Stimulated activated CD8-positive, alpha-beta memory T cell treated with anti-CD3 and anti-CD28 coated beads, Interleukin-12 subunit alpha, Interleukin-12 subunit beta, amount 100 ng/mL, for 4 hours (primary cell): ENCODE measurements at places on chromosomes 5 and 9.

- DNase-seq = no peak
Observed at GRCh38 chr5:52784737-52785136, 3.0 kb upstream of the ITGA1 start.

- no peak for DNase-seq
Observed at GRCh38 chr9:70746760-70747159, 332.3 kb upstream of the KLF9 start.

DNA sequence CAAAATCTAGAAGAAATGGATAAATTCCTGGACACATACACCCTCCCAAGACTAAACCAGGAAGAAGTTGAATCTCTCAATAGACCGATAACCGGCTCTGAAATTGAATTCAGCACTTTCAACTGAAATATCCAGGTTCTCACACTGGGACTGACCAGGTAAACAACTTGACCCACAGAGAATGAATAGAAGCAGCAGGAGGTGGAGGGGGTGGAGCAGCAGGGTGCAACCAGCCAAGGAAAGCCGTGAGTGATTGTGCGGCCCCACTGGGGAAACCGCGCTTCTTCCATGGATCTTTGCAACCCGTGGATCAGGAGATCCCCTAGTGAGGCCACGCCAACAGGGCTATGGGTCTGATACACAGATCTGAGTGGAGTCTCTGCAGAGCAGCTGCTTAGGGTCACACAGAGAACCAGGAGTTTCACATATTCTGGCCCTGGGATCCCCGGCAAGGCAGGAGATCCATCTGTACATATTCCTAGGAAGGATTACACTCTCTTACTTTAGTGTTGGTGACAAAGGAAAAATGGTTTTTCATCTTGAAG, 181.5 kb downstream of the SLCO4C1 start:
- DNase-seq = no peak

DNA sequence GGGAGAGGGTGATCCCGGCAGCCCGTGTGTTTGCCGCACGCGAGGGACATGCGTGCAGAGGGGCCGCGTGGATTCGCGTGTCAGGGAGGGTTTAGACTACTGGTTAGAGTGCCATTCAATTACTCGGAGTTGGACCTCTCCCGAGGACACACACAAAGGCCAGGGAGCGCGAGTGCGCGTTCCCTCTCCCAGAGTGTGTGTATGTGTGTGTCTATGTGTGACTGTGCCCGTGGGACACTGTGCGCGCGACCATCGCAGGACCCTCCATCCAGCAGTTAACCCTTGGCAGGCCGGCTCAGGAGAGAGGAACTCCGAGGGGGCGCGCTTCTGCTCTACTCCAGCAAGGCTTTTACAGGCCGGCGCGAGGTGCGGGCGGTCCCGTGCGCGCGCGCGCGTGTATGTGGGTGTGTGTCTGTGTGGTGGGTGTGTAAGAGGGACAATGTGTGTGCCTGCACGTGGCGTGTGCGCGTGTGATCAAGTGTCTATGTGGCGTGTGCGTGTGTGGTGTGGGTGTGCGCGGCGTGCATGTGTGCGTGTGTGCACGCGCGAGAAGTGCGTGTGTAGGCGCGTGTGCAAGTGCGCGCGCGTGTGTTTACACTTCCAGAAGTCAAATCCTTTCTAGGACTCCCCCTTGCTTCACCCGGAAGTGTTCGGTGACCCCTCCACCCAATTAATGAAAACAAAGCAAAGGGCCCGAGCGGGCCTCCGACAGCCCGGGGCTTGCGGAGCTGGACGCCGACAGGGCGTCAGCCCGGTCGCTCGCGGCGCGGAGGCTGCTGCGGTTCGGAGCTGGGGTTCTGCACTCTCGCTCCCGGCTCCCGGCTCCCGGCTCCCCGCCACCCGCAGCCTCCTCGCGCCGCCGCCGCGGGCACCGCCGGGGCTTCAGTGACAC, 75.3 kb upstream of the TBCA start:
- DNase-seq = no peak

DNA sequence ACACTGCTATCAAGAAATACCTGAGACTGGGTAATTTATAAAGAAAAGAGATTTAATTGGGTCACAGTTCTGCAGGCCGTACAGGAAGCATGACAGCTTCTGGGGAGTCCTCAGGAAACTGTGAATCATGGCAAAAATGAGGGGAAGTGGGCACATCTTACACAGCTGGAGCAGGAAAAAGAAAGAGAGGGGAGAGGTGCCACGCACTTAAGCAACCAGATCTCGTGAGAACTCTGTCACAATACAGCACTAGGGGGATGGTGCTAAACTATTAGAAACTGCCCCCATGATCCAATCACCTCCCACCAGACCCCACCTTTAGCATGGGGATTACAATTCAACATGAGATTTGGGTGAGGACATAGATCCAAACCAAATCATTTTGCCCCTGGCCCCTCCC, 105.5 kb upstream of the CPLX2 start:
- no peak for DNase-seq

GRCh38 chr9:137323531-137324331, 21.7 kb upstream of the NRARP start:
- DNase-seq = no peak

- DNase-seq = no peak
Observed at GRCh38 chr9:134707031-134707680, 65.6 kb downstream of the COL5A1 start.

DNA sequence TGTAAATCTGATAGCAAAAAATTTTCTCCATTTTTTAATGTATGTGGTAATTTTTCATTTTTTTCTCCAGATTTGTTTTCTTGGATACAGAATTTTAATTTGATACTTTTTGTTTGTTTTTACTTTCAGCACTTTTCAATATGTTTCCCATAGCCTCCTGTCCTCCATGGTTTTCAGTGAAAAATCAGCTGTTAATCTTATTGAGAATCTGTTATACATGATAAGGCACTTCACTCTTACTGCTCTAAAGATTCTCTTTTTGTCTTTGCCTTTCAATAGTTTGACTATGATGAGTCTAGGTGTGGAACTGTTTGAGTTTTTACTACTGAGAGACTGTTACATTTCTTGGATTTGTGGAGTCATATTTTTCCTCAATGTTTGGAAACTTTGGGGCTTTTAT, 455.7 kb upstream of the NUDT12 start:
- no peak for DNase-seq

DNA sequence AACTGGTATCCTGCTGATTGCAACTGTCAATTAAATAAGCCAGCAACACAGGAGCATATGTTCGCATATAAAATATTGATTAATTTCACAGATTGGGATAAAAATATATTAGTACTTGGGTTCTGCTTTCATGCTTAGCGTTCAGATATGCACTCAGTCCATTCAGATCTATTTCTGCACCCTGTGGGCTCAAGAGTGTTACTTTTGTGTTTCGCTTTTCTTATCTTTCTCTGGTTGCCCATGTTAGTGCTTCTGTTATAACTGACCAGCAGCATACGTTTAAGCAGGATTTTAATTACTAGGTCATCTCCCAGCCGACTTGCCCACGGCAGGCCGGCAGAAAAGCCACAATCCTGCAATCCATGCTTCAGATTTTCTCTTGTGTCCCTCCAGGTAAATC, 289.1 kb downstream of the EBF1 start:
- DNase-seq = no peak

GRCh38 chr9:109349421-109349846, 28.6 kb upstream of the EPB41L4B start:
- DNase-seq = no peak

GRCh38 chr9:37798677-37799076, 1.9 kb upstream of the DCAF10 start:
- DNase-seq = no peak

- no peak for DNase-seq
Observed at GRCh38 chr9:91301161-91301560, 60.6 kb downstream of the AUH start.
